ENCODE measurements at places on chromosomes 13 and 19. TPM values are rescaled to one million over a fixed set of nuclear protein-coding genes. Genes with fewer than 3 reads are reported as not detected.

- no peaks in the 10 kb centered on the region for H3K4me1 ChIP-seq
- H3K4me3 ChIP-seq, result peak overlapping the region; percentile 92
- peaks cover 2% of the 10 kb centered on the region for H3K36me3 ChIP-seq
- no peak for DNase-seq
- no peaks in the 10 kb centered on the region for H3K27me3 ChIP-seq
These were observed 676 bp upstream of the ZNF574 start for GRCh38 chr19:42075364-42075615.

GRCh38 chr19:18899624-18900560, 3.9 kb upstream of the CERS1 start:
- no peaks in the 10 kb centered on the region for H3K36me3 ChIP-seq
- DNase-seq, result no peak
- H3K4me3 ChIP-seq, result no peak overlapping the region
- no peak overlapping the region for H3K27ac ChIP-seq
- H3K27me3 ChIP-seq, result no peaks in the 10 kb centered on the region

APOC4 gene
- total RNA-seq, result not detected

DNA sequence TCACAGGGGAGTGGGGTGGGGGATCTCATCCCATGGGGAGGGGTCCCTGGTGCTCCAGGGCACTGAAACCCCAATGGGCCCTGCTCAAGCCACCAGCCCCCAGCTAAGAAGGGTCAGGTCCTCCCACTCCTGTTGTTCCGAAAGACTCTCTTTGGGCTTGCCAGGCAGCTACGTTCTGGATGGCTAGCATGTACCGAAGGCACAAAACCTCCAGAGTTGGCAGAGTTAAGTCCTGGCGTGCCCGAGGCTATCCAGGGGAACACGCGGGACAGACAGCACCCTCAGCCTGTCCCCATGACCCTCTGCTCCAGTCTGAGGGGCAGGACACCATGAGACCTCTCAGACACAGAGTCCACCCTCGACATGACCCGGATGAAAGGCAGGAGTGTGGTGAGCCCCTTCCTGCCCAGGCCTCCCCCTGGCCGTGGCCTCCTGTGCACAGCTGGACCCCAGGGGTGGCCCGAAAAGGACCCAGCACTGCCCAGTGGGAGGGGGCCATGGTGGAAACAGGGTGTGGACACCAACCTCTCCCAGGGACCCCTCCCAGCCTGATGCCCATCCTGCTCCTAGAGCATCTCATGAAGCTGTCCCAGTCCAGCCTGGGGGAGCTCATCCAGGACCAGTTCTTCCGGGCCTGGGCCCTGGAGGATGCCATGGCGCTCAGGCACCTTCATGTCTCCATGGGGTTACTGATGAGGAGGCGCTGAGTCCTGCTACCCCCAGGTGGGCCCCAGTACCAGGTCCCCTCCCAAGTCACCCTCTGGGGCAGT, 53.0 kb upstream of the TPM4 start:
- H3K36me3 ChIP-seq, result no peaks in the 10 kb centered on the region
- no peak overlapping the region for H3K27ac ChIP-seq
- no peaks in the 10 kb centered on the region for H3K27me3 ChIP-seq
- no peak overlapping the region for H3K4me3 ChIP-seq
- no peak for DNase-seq

GRCh38 chr13:95948656-95949055, 104.5 kb downstream of the UGGT2 start:
- H3K27me3 ChIP-seq, result no peaks in the 10 kb centered on the region
- no peak overlapping the region for H3K4me3 ChIP-seq
- H3K4me1 ChIP-seq, result no peaks in the 10 kb centered on the region
- no peak overlapping the region for H3K27ac ChIP-seq
- DNase-seq, result no peak

ZNF546 gene
- 68.4 TPM for total RNA-seq

DNA sequence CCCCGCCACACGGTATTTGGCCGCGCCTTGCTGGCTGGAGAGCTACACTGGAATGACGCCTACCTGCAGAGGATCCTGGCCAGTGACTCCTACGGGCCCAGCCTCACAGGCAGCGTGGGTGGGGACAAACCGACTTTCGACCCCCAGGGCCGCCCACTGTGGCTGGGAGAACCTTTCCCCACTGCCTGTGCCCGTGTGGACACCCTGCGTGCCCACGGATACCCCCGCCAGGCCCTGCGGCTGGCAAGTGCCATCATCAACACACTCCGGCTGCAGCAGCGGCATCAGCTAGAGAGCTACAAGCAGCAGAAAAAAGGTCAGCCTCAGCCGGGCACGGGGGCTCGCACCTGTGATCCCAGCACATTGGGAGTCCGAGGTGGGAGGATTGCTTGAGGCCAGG, 19.3 kb downstream of the ZSWIM4 start:
- no peak overlapping the region for H3K4me3 ChIP-seq
- H3K4me1 ChIP-seq, result no peaks in the 10 kb centered on the region
- no peaks in the 10 kb centered on the region for H3K27me3 ChIP-seq
- H3K27ac ChIP-seq, result no peak overlapping the region
- no peaks in the 10 kb centered on the region for H3K36me3 ChIP-seq
- no peak for DNase-seq

CDC37 gene
- total RNA-seq, result 162 TPM

DNA sequence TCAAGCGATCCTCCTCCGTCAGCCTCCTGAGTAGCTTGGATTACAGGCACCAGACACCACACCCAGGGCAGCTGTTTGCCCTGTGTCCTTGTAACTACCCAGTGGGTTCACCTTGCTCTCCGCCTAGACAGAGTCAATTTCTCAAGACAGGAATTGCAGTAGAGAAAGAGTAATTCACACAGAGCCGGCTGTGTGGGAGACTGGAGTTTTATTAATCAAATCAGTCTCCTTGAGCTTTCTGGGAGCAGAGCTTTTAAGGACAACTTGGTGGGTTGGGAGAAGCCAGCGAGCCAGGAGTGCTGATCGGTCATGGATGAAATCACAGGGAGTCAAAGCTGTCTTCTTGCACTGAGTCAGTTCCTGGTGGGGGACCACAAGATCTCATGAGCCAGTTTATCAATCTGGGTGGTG, 20.6 kb upstream of the ADGRE1 start:
- no peaks in the 10 kb centered on the region for H3K36me3 ChIP-seq
- no peaks in the 10 kb centered on the region for H3K27me3 ChIP-seq
- no peaks in the 10 kb centered on the region for H3K4me1 ChIP-seq

TMEM145 gene
- 3.0 TPM for total RNA-seq

FCER2 gene
- total RNA-seq, result 0.15 TPM
